ENCODE measurements at places on chromosomes 4 and X.
A peak's percentile ranks its signal among the peaks of the same experiment; 100 is the strongest.

GRCh38 chrX:24859211-24859841 lies 156.4 kb downstream of the ARX start:
- no peak for DNase-seq

- no peak for DNase-seq
These were observed 324.6 kb downstream of the MID1IP1 start for GRCh38 chrX:39125834-39126233.

GRCh38 chr4:98929341-98930267 lies 671 bp upstream of the EIF4E start:
- DNase-seq: peak; percentile 98

- DNase-seq: peak; percentile 92
These were observed 163.3 kb upstream of the PRDX4 start for GRCh38 chrX:23503835-23504539.

DNA sequence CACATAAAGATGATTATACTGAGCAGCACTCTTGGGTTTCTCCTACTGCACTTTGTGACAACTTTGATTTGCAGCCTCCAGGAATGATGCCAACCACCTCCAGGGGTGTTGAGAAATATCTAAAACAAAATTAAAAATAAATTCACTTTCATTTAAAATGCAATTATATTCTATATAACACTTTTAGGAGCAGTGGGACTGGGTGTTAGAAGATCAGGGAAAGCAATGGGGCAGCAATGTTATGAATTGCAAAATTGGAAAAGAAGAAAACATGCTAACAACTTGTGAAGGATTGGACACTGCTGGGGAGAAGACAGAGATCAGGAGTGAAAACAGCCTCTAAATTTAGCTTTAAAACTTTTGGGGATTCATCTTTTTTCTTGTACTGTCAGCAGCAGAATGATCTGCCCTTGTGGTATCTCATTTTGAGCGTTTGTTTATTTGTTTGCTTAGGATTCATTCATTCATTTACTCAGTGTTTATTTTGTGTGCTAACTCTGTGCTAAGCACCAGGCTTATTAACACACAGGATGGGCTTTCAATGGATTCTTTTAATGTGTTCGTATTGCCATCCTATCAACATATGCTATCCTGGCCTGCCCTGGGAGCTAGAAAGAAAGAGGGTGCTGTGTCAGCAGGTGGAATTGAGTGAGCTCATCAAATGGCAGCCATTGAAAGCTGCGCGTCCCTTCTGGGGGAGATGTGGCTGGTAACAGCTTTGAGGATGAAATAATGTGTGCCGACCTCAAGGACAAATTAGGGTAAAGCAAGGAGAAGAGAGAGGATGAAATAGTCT lies 96.5 kb downstream of the FRMPD4 start:
- DNase-seq: no peak

DNA sequence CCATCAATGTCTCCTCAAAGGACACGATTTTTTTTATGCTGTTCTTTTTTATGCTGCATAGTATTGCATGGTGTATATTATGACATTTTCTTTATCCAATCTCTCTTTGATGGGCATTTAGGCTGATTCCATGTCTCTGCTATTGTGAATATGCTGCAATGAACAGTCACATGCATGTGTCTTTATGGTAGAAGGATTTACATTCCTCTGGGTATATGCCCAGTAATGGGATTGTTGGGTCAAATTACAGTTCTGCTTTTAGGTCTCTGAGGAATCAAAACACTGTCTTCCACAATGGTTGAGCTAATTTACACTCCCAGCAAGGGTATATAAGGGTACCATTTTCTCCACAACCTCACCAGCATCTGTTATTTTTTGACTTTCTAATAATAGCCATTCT lies 113.9 kb downstream of the GRIA3 start:
- DNase-seq: no peak

GRCh38 chr4:89273741-89274141 lies 33.9 kb downstream of the GPRIN3 start:
- peak; percentile 34 for DNase-seq

- peak; percentile 62 for DNase-seq
These were observed 865 bp downstream of the FAM200B start for GRCh38 chr4:15682242-15683142.

DNA sequence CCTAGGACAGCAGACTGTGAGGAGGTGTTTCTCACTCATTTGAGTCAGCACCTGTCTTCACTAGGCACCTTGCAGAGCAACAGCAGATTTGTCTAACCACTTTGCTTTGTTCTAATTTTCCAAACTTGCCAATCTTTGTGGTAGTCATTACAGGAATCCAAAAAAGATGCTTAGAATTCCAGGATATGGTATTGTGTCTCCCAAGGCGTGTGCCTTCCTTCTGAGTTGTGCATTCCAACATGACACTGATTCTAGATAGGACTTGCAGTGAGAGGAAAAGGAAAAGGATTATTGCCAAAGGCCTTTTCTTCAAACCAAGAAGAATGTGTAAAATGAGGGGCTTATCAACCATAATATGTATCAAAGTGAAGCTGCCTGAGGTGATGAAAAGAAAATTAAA lies 126.2 kb downstream of the MAPK10 start:
- peak; percentile 73 for DNase-seq

Measured in epithelial cell of esophagus (primary cell).